ENCODE measurements at places on chromosomes 6 and 20.

- DNase-seq, result no peak
Observed at GRCh38 chr20:46648903-46649649, 2.2 kb downstream of the SLC13A3 start.

GRCh38 chr20:34254979-34255378, 13.8 kb downstream of the ASIP start:
- no peak for DNase-seq

- no peak for DNase-seq
Observed at GRCh38 chr6:111032484-111033140, 50.8 kb downstream of the RPF2 start.

- DNase-seq, result no peak
Observed at GRCh38 chr20:17808782-17809181, 109.0 kb downstream of the BANF2 start.

GRCh38 chr6:22219925-22220324, 76.9 kb downstream of the PRL start:
- DNase-seq, result no peak

DNA sequence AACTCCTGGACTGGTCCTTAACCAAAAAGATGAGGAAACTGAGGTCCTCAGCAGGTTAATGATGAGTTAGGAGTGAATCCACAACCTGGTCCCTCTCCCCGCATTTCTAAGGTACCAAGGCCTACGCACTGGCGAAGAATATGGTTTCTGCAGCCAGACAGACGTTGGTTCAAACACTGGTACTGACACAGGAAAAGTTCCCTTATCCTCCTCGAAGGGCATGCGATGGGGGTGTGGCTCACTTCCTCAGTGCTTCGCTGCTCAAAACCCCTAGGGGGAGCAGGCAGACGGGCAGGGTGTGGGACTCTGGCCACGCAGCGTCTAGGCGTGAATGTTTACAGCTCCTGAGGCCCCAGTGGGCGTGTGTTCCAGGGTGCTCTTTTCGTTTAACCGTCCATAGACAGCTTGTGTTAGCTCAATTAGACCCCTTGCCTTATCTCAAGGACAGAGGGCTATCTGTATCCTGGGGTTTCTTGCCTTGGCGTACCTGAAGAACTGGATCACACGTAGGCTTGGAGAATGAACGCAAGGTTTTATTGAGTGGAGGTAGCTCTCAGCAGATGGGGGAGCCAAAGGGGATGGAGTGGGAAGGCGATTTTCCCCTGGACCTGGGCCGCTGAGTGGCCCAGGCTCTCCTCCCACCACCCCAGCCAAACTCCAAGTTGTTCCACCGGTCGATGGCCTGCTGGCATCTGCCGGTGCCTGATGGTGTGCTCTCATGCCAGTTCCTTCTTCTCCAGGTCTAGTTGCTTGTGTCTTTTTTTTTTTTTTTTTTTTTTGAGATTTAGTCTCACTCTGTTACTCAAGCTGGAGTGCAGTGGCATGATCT, 31.8 kb upstream of the PTPN1 start:
- DNase-seq, result peak; percentile 86

- no peak for DNase-seq
Observed at GRCh38 chr6:30463651-30464618, 25.4 kb upstream of the HLA-E start.

GRCh38 chr6:28563430-28564095, 37.9 kb downstream of the GPX5 start:
- DNase-seq, result no peak

- DNase-seq, result peak; percentile 74
Observed at GRCh38 chr6:5672581-5673011, 334.1 kb downstream of the NRN1 start.

- peak; percentile 60 for DNase-seq
Observed at GRCh38 chr20:58708246-58708931, 15.8 kb downstream of the NPEPL1 start.

- no peak for DNase-seq
Observed at GRCh38 chr6:39440039-39440426, 117.5 kb upstream of the KCNK16 start.

- peak; percentile 84 for DNase-seq
Observed at GRCh38 chr6:73675466-73676098, 20.4 kb upstream of the CD109 start.

GRCh38 chr6:33190504-33191107, 1.7 kb downstream of the COL11A2 start:
- DNase-seq, result no peak

- no peak for DNase-seq
Observed at GRCh38 chr6:25369433-25370177, 90.4 kb downstream of the CARMIL1 start.

- DNase-seq, result peak; percentile 92
Observed at GRCh38 chr6:44217332-44218143, 812 bp downstream of the MYMX start.

GRCh38 chr6:72081871-72082270, 195.5 kb downstream of the RIMS1 start:
- no peak for DNase-seq

GRCh38 chr6:133995296-133995695, 42.3 kb downstream of the TBPL1 start:
- DNase-seq, result no peak

DNA sequence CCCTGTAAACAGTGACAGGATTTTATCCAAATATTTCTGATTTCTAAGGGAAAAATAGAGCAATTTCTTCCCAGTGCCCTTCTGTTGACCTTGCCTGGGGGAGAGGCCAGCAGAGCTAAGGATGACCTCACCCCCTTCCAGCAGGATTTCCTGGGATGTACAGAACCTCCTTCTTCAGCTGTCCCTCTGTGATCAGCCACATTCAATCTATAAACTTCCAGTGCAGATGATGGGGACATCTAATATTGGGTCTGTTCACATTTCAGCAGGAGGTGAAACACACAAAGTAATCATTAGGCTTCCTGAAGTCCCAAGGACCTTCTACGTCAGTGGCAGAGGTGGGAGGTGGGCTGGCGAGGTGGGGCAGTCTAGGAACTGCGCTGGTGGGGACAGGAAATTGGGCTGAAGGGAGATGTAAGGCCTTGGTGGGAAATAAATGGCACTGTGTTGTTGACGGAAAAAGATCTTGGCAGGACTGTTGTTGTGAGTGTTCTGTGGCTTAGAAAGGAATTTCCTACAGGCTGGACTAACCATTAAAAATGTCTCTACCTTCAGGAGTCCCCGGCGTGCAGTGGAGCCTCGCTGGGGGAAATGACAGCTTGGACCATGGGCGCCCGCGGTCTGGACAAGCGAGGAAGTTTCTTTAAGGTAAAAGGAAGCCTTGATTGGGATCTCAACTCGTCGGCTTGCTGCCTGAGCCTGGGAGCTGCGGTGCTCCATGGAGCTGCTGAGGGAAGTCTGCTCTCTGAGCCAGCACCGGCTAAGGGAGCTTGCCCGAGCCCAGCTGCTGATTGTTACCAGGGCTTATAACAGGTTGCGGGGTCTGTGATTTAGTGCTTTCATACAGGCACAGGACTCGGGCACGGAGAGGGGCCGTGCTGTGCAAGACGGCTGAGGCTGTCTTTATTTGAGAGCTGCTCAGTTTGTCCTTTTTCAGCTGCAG, 127.9 kb upstream of the NAA20 start:
- DNase-seq, result peak; percentile 77

DNA sequence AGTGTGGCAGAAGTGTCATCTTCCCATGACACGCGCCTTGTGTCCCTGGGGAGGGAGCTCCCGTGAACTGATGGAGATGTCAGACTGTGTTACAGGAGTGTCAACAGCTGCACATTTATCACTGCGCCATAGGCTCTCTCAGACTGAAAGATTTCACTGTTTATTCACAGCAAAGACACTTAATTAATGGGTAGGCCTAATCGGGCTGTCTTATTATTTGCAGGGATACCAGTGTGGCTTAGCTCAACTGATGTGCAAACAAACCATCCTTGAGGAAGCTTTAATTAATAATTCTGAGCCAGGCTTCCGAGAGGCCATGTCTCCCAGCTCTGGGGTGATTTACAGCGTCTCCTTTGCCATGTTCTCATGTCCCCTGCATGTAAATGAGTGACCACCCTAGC, 771.0 kb downstream of the QKI start:
- no peak for DNase-seq

GRCh38 chr6:158654498-158654897, 4.6 kb downstream of the SYTL3 start:
- DNase-seq, result peak; percentile 96

- DNase-seq, result no peak
Observed at GRCh38 chr6:16956361-16956760, 145.5 kb upstream of the STMND1 start.

DNA sequence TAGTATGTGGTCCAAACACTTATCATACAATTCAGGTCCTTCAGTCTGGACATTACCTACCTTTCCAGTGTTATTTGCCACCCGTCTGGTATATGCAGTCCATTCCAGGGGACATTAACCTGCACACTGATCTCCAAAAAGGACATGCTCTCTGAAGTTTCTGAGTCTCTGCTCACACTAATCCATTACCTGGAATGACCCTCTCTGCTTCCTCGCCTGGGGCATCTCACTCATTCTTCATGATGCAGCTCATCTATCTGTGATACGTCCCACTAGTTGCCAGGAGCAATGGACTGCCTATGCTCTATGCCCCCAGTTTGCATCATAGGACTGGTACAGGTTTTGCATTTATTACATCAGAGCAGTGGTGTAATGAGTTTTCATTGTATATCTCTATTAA, 5.9 kb upstream of the TUBB2B start:
- DNase-seq, result no peak

GRCh38 chr6:108235127-108235526, 25.7 kb downstream of the SNX3 start:
- DNase-seq, result no peak

GRCh38 chr20:62753626-62754025, 42.6 kb upstream of the MRGBP start:
- DNase-seq, result no peak

DNA sequence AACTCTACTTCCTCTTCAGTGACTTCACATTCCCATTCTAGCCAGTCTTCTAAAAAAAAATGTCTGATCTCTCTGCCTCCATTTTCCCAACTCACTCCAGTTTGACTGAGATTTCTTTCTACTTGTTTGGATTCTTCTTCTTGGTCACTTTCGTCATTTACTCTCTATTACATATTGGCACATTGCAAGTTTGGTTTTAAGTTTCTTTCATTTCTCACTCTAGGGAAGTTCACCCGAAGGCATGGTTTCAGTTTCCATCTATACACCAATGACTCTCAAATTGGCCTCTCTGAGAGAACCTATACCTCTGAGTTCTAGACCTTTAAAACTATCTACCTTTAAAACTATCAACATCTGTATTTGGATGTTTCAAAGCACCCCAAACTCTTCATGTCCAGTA, 51.3 kb downstream of the CD109 start:
- no peak for DNase-seq

DNA sequence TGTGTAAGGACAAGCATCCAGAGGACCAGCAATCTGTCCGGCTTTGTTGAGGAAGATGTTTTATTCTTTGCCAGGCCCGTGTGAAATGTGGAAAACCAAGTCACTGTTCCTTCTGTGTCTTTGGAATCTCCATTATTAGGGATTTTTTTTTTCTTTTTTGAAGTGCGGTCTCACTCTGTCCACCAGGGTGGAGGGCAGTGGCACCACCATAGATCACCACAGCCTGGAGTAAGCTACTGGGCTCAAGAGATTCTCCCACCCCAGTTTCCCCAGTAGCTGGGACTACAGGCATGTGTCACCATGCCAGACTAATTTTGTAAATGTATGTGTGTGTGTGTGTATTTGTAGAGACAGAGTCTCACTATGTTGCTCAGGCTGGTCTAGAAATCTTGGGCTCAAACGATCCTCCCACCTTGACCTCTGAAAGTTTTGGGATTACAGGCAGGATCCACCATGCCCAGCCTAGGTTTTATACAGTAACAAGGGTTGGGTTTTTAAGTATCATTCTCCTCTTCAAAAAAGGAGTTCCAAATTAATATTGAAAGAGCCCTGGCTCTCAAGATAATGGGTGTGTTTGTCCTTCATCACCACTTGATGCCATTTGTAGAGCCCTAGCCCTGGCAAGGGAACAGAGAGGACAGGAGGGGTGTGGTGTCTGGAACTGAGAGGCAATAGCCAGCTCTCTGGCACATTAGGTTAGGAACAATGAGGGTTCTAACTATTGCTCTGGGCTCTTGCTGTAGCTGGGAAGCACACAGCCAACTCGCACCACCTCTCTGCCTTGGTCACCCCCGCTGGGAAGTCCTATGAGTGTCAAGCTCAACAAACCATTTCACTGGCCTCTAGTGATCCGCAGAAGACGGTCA, 3.1 kb downstream of the LAMP5 start:
- DNase-seq, result no peak

DNA sequence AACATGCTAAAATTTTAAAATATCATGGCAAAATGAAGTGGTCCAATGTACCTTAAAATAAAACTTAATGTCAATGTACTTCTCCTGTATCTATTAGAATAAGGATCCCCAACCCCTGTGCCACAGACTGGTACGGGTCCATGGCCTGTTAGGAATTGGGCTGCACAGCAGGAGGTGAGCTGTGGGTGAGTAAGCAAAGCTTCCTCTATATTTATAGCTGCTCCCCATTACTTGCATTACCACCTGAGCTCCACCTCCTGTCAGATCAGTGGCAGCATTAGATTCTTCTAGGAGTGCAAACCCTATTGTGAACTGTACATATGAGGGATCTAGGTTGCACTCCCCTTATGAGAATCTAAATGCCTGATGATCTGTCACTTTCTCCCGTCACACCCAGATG, 86.0 kb downstream of the SLC16A10 start:
- no peak for DNase-seq

- DNase-seq, result no peak
Observed at GRCh38 chr6:150372051-150372450, 3.2 kb downstream of the IYD start.

GRCh38 chr6:1066449-1067090, 245.3 kb upstream of the FOXQ1 start:
- DNase-seq, result no peak

GRCh38 chr6:131756039-131756438, 45.2 kb upstream of the CTAGE9 start:
- DNase-seq, result no peak

- DNase-seq, result no peak
Observed at GRCh38 chr20:45392733-45393132, 14.6 kb upstream of the TP53TG5 start.

GRCh38 chr6:134707342-134708031, 242.4 kb downstream of the ALDH8A1 start:
- no peak for DNase-seq

- no peak for DNase-seq
Observed at GRCh38 chr6:13662651-13663334, 47.7 kb downstream of the NOL7 start.
